Cardiac septum (tissue), 1 donor: ENCODE measurements at places on chromosomes 2 and 18. TPM values are rescaled to one million over a fixed set of nuclear protein-coding genes. Genes with fewer than 3 reads are reported as not detected.

Gene DYSF
- 82.8 TPM for total RNA-seq

DNA sequence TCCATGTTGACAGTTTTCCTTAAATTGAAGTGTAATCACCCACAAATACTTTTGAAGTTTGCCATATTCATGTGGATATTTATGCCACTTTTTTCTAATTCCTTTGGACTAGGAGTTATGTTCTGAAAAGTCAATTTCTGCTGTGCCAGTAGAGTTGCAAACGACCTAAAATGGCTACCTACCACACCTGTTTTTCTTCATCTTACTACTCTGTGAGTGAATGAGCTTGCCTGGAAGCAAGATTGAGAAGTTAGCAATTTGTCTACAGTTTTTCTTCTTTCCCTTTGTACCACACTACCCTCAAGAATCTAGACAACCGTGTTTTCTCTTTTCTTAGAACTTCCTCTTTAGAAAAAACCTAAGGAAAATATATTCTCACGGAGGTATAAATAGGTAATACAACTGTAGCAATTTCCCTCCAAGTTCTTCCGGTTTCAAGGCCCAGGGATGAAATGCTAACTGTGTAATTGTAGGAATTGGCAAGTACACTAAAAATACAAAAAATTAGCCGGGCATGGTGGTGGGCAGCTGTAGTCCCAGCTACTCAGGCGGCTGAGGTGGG is 7.3 kb upstream of the SLC39A10 start:
- no peak for DNase-seq

Gene DPP4
- total RNA-seq: 3.4 TPM

DNA sequence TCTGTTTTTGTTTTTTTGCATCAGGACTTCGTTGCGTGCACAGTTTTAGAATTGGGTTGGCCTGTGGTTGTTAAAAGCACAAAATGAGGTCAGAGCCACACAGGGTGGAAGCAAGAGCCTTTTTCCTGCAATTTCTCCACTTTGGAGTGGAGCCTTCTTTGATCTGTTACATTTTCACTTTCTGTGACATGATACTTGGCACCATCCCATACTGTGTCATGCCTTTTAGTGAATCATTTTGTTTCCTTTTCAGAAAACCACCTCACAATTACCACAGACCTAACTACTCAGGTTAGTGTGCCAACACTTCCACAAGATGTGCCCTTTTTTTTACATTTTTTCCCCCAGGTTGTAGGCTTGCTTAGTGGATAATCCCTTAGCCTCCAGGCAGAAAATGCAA is 32.5 kb downstream of the MERTK start:
- DNase-seq: no peak

Gene DNAJC5G
- 1.6 TPM for total RNA-seq

GRCh38 chr2:203534621-203535077 is 452 bp downstream of the RAPH1 start:
- DNase-seq: no peak

DNA sequence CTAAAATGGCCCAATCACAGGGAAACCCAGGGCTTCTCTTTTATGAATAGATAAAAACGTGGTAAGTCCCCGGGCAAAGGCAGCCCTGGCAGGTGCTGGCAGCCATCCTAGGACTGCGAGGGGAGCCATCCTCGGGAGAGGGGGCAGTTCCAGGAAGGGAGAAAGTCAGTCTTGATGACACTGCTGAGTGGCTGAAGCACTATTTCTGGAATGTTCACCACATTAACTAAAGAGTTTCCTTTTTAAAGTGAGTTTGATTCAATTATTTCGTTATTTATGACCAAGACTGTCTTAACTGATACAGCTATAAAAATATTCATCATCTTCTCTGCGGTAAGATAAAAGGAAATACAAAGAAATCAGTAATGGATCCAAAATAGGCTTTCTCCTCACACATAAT is 20.4 kb downstream of the TTR start:
- no peak for DNase-seq
